CD4-positive, alpha-beta T cell treated with Interleukin-15 for 4 hours (primary cell): ENCODE measurements at places on chromosomes 2 and 18.

GRCh38 chr2:166768393-166769123, 119.7 kb upstream of the XIRP2 start:
- no peak for DNase-seq

DNA sequence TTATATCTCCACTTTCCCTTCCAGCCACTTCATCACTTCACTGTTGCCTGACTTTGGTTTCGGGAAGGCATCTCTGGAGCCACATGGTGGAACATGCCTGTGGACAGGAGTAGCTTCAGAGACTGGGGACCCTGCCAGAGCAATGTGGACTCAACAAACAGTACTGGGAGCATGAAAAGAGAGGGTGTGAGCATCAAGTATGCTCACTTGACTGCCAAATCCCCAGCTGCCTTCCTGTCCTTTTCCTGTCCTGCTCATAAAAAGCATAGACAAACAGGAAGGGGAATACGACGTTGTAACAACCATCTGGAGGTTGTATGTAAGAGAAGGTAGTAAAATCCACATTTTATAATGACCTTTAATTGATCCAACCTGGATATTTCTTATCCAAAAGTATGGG, 61.3 kb upstream of the CSRNP3 start:
- no peak for DNase-seq

GRCh38 chr2:27128668-27129571, 5.3 kb downstream of the ABHD1 start:
- DNase-seq, result no peak

DNA sequence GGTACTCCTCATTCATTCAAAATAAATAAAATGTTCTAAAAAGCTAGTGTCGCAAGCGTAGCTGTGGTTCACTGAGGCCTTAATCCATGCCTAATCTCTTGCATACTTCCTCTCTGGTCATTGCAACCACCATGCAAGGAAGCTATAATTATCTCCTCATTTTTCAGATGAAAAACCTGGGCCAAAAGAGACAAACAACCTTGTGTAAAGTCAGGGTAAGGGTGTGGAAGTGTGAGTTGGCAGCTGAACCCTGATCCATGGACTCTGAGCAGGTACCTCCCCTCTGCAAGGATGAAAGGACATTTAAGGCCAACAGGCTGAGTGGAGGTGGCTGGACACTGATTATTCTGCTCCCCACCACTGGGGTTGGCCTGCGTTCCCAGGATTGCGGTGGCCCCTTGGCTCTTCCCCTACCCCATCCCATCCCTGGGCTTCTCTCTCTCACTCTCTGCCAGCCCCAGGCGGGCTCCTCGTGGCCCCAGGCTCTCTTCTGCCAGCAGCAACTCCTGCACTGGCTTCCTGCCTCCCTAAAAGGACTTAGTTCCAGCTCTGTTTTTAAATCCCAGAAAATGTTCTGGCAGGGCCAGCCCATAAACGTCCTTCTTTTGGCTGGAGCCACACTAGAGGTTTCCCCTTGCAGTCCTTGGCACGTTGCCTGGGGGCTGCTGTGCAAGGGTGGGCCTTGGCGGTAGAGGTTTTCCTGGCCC, 72.0 kb upstream of the AFF3 start:
- no peak for DNase-seq

DNA sequence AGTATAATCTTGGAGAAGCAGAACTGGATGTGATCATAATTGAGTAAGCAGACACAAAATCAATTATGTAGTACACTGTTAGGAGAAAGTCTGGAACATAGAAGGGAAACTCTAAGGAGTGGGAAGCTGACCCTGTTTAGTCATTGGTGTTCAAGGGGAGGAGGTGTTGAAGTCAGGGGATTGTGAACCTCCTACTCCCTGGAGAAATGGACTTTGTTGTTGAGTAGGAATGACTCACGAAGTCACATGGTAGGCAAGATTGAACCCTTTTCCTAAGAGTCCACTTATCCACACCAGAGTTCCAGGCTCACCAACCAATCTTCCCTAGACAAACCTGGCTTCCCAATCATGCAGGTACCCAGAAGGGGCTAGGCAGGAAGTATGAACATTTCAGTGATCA, 81.0 kb upstream of the BCL11A start:
- DNase-seq, result no peak

DNA sequence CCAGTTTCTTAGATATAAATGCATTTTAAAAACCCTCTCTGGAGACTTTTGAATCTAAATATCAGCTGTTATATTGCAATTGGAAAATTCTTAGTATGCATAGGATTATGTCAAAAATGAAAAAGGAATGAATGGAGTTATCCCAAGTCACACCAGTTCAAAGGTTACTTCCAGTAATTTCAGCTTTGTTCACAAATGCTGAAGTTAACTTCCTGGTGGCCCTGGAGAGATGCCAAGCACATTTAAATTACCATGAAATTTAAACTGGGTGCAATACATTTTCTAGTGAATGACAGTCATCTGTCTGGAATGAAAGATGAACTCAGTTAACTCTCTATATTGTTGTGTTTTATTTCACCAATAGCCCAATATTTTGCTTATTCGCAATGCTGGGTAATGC, 753.9 kb downstream of the SUCLG1 start:
- DNase-seq, result no peak

DNA sequence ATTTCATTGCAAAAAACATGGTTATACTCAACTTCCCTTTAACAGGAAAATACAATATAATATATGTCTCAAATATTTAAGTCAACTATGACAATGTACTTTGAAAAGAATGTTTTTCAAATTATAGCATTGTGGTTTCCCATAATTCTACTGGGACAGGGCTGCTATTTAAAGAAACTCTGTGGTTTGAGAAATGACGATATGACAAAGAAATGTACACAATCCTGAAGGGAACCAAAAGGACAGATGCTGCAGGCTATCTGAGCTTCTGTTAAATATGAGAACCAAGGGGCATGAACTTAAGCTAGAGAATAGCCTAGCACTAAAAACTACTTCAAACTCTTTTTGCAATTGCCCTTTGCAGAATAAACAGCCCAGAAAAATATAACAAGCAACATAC, 415.9 kb downstream of the GRB14 start:
- DNase-seq, result no peak

- DNase-seq, result no peak
These were observed 267.4 kb downstream of the LNPK start for GRCh38 chr2:175734686-175735085.

GRCh38 chr2:179454443-179455171, 190.0 kb upstream of the SESTD1 start:
- DNase-seq, result no peak

GRCh38 chr18:60978338-60978737, 354.9 kb upstream of the CDH20 start:
- DNase-seq, result no peak

DNA sequence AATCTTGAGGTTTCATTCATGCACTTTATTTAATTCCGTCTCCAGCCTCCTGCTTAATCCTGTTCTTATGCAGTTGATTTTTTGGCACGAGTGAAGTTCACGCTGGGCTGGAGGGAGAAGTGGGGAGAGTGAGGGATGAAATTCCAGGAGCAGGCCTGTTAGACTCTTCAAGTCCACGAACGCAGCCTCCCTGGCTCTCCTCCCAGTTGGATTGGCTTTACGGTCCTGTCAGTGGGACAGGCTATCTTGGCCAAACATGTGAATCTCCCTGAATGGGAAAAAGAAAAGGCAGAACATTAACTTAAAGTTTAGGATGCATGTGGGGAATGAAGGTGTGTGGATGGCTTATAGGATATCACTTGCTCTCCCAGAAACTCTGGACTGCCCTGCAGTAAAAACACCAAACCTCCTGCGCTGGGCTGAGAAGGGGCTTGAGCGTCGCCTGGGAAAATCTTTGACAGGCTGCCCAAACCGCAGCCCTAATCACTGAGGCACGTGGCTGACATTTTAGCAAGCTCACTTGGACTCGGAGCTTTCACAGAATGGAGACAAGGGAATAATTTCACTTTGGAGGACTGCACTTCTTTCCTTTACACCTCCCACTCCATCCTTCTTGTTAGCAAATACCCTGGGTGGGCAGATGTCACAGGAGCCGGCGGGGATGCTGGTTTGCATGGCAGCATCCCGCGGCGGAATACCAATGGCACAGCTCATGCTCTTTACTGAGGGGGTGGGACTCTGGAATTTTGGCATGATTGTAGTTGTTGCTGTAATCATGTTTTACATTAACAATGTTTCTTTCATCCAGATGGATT, 93.9 kb downstream of the ACKR3 start:
- DNase-seq, result no peak

DNA sequence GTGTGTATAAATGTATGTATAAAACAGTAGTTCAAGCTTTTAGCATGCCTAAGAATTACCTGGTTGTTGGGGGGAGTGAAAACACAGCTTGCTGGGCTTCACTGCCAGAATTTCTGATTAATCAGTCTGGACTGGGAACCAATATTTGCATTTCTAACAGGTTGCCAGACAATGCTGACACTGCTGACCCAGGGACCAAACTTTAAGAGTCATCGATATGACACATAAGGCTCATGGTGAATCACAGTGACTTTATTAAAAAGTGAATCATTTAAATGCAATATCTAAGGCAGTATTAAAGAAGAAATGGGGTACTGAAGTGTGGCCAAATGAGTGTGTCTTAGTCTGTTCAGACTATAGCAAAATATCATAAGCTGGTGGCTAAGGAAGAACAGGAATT, 195.9 kb upstream of the DTNA start:
- no peak for DNase-seq

DNA sequence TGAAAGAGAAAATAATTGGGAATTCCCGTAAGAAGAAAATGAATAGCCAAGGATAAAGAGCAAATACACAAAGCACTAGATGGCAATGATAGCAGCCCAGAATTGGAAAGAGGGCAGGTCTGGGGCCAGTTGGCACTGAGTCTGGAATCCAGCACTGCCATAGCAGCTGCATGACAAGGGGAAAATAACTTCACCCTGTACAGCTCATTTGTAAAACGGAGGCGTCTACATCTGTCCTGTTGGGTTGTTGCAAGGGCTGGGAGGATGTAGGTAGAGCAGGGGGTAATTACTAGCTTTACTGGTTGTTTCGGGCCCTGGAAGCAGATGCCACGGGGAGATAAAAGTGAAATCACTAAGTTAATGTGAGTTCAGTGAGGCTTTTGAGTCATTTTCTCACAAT, 110.0 kb upstream of the RASGRP3 start:
- no peak for DNase-seq

DNA sequence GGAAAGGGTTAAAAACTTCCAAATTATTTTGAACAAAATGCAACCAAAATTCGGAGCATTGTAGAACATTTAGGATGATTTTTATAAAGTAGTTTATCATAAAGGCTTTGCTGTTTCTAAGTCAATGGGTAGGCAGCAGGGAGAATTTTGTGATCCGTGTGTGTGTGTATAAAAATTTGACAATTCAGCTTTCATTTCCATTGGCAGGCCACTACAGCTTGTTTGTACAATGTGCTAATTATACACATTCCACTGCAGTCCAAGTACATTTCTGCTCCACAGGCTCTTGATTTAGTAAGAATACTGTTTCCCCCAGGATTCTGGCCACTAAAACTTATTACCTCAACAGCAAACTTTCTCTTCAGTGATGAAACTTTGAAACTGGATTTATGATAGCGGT, 71.8 kb upstream of the LTBP1 start:
- DNase-seq, result no peak

DNA sequence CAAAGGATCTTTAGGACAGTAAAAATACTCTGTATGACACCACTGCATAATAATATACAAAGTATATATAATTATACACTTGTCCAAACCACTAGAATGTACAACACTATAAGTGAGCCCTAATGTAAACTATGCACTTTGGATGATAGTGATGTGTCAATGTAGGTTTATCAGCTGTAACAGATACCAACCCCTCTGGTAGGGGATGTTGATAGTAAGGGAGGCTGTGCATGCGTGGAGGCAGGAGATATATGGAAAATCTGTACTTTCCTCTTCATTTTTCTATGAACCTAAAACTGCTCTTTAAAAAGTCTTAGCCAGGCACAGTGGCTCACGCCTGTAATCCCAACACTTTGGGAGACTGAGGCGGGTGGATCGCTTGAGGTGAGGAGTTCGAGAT, 37.5 kb upstream of the SP3 start:
- no peak for DNase-seq
